ENCODE measurements at places on chromosomes 12 and 14.
A peak's percentile ranks its signal among the peaks of the same experiment; 100 is the strongest.

GRCh38 chr12:68733661-68734071 is 12.3 kb upstream of the SLC35E3 start:
- no peak for DNase-seq

DNA sequence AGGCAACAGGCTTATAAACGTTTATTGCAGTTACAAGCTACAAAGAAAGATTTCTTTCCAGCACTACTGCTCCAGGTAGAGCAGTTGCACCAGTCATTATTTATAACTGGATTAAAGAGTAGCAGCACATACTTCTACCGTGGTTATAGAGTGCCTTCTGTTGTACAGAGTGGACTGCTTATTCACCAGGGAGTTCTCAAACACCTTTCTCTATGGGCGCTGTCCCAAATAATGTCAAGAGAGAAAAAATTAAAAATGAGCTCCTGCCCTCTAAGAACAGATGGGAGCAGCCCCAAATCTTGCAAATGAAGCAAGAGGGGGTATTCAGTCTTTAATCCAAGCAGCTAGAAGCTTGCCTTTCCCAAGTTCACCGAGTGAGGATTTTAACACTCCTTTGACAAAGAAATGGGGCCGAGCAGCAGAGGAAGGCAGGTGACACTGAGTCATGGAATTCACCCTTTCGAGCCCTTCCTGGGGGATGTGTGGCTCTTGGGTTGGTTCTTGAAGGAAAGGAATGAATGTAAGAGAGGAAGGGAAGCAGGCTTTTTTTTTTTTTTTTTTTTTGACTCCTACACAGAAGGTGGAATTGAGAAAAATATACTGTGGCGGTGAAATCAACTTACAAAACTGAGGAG is 181.2 kb downstream of the PRKCH start:
- no peak for DNase-seq

DNA sequence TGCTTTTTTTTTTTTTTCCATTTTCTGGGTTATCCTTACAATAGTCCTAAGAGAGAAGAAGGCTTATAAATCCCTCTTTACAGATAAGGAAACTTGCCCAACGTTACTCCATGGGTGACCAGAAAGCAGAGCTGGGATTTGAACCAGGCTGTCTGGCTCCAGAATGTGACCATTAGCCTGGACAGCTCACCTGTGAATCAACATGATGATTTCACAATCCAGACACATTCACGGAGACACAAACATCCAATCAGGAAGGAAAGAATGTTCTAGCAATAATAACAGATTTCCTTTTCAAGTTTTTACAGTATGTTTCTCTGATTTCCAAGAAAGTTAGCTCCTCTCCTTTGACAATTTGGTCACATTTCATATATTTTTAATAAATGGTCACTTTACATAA is 118.3 kb downstream of the GALC start:
- no peak for DNase-seq

DNA sequence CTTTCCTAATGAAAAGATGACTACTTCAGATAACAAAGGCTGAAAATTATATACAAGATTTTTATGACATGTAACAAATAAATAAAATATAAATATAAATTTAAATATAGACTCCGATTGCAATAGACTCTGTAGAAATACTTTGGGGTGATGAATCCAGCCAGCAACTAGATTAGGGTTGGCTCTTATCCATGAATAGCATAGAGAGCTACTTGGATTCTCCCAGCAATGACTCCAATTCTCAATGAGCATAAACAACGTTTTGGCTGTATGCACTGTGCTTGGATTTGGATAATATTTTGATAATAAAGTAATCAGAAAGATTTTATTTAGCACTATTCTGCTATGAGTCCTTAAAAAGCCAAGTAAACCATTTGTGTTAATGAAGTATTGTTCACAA is 58.0 kb upstream of the LRFN5 start:
- DNase-seq = no peak

DNA sequence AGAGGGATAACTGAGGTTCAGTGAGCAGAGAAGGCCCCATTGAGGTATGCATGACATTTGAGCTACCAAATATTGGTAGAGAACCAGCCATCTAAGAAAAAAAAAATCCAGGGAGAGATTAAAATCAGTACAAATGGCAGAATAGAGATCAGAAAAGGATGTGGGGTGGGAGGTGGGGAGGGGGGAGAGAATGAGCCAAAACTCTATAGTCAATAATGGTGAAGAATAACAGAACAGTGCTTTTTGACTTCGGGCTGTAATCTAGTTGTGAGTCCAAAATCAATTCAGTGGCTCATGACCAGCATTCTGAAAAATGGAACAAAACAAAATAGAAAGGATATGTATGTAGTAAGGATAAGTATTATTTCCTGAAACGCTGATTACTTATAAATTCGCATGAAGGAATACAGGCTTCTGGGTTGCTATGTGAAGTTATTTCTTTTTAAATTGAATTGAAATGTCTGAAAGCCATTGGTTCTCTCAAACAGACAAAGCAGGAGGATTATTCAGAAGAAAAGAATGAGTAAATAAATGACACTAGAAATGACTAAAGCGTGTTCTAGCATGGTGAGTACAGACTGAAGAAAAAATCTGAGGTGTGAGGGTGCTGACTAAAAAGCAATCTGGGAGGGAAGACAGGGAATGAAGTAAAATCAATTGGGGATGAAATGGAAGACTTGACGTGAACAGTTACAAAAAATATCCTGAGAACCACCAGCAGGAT is 72.4 kb downstream of the ATP2B1 start:
- no peak for DNase-seq

DNA sequence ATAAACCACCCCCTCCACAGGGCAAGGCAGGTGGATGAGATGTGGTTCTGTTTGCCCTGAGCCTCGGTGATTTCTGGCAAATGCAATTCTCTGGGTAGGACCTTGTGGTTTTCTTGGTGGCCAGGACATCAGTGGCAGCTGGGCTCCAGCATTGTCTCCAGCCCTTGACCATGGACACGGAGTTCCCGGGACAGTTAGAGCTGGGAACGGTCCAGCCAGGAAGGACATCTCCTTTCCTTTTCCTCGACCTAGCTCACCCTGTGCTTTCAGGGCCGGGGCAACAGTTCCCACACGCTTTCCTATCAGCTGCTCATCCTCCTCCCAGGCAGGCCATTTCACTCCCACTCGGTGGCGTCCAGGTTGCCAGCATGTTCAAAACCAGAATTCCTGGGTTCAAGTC is 9.2 kb downstream of the SERPINA4 start:
- no peak for DNase-seq

- DNase-seq = peak; percentile 13
Measured at GRCh38 chr12:34396006-34396860, 373.9 kb downstream of the ALG10 start.

DNA sequence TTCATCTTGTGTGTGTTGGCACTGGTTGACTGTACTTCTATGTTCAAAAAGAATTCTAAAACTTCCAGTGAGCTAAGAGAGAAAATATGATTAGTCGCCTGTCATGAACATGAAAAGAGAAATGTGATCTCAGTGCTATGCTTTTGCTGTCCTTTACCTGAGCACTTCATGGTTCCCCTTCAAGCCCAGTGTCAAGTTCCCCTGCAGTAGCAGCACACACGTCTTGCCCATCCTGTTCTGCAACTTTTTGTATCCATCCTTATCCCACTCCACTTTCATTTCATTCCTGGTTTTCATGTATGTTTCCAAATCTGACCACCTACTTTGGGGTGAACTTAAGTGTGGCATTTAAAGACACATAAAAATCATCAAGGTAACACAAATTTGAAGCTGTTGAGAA is 848.0 kb upstream of the USP15 start:
- DNase-seq = no peak

DNA sequence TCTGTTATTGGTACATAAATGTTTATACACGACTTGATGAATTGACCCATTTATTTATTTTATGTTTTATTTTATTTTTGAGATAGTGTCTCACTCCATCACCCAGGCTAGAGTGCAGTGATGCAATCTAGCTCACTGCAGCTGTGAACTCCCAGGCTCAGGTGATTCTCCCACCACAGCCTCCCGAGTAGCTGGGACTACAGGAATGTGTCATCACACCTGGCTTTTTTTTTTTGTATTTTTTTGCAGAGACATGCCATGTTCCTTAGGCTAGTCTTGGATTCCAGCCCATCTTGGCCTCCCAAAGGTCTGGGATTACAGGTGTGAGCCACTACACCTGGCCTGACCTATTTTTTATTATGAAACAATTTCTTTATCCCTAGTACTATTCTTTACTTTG is 355.0 kb upstream of the PRICKLE1 start:
- DNase-seq = no peak

DNA sequence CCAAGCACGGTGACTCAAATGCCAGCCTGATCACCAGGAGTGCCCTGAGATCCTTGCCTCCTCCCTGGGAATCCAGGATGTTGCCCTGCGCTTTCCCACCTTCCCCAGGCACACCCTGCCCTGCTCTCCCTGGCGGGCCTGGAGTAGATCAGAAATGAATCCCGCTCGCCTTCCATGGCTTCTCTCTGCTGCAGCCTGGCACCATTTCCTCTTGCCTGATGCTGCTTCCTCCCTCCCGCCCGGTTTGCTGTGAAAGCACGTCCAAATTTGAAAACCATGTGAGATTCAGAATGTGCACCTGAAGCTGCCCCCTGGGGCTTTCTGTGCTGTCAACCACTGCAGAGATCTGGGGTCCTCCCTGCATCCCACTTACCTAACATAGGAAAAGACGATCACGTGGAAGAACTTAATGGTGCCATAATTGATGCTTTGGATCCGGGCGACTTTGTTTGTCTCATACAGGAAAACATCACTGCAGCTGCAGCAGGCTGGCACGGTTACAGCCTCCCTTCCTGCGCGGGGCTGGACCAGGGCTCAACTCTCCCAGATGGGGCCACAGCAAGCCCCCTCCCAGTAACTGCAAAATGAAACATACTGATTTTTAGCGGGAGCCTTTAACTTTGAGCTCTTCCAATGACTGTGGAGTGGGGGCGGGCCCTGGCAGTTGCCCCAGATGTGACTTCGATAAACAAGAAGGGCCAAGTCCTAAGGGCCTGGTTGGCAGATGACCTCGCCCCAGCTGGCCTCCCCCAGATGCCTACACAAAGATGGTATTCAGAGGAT is 24.9 kb upstream of the C12orf76 start:
- DNase-seq = peak; percentile 54

DNA sequence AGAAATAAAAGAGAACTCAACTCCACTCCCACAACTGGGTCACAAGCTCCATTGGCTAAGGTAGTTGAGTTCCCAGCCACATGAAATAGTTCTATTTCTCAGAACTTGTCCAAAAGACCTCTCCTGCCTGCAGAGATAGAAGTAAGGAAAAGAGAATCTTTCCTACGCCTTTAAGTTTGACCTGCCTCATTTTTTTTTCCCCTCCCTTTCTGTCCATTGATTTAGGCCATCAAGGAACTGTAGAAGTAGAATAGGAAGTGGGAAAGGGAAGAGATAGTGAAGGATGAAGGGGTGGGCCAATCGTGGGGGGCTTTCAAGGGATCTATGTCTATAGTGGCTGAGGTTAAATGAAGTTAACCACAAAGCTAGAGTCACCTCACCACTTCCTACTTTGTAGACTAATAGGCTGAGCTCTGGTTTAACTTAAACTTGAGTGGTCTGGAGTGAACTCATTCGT is 13.9 kb upstream of the NUDT4 start:
- DNase-seq = no peak

GRCh38 chr14:77175843-77176242 is 5.8 kb upstream of the TMEM63C start:
- no peak for DNase-seq

GRCh38 chr12:76010732-76011458 is 20.7 kb downstream of the PHLDA1 start:
- DNase-seq = no peak

DNA sequence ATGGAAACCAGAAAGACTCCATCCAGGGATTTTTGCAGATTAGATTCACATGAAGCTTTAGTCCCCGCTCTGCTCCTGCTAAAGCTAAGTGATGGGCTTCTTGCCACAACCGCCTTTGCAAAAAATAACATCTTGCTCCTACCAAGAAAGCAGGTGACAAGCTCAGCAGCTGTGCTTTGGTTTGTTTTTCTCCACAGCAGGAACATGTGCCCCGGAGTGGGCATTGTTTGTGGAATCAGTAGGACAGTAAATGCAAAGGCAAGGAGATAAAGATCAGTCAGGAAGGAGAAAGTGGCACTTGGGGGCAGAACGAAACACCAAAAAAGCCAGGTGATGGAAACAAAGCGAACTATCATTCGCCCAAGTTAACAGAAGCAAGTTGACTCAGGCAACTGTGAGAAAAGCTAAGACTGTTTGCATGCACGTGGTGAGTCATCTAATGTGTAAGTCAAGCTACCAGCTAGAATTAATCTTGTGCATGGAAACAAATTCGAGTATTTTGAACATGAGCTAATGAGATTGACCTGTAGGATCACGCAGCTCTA is 165.5 kb upstream of the PLXNC1 start:
- DNase-seq = no peak

DNA sequence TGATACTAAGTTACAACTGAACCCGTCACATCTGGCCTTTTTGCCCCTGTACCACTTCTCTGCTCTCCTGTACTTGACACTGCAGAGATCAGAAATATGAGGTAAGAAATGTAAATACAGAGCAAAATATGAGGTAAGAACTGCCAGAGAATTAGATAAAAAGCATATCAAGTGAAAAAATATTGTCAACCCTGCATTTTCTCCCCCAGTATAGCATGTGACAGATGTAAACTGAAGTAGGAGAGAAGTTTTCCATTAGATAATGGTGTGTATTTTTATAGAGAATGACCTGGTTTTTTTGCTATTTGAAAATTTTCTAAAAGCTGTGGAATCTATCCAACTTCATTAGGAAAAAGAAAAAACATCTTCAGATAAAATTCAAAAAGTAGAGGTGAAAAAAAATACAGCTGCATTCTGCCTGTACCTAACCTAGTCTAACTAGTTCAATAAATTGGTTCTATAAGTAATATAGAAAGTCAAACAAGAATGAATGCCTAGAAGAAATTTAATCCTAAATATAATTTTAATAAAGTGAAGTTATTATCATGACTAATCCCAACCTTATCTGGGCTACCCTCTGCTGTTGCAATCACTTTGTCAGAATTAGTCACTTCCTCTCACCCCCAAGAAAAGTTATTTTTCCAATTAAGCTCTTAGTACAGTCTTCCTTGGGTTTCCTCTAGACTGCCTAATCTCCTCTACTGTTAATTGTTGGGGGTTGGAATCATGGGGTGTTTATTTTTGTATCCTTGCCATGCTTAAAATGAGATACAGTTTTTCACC is 210.0 kb downstream of the RASSF9 start:
- DNase-seq = no peak

DNA sequence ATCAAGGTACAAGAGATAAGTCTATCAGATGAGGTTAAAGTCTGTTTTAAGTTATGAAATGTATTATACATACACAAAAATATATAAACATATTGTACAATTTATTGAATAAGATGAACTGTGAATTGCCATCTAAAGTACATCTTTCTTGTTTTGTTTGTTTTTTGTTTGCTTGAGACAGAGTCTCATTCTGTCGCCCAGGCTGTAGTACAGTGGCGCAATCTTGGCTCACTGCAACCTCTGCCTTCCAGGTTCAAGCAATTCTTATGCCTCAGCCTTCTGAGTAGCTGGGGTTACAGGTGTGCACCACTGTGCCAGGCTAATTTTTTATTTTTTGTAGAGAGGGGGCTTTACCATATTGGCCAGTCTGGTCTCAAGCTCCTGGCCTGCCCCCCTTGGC is 10.0 kb upstream of the PPP4R3A start:
- no peak for DNase-seq
